ENCODE measurements at places on chromosomes 6 and 20.

DNA sequence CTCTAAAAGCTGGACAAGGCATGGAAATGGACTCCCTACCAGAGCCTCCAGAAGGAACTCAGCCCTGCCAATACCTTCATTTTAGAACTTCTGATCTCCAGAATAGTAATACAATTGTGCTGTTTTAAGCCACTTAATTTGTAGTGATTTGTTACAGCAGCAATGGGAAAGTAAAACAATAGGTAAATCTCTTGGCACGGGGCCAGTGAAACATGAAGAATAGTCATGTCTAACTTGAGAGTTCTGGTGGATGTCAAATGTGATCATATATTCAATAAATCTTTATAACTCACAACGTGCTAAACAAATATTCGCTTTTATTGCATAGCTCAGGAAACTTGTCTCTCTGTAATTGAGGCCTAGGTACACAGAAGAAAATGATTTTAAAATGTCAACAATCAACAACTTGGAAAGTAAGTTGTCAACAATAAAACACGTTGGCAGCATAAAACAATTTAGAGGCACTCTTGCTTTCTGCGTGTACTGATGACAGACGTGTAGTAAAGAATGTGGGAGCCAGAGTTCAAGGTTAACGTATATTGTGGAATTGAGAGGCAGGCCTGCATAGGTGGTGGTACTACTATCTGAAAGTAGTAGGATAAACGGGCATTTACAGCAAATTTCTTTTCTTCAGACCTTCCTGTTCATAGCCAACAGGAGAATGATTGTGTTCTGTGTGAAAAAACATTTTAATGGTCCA, 140.5 kb upstream of the OPRM1 start:
- DNase-seq = no peak

DNA sequence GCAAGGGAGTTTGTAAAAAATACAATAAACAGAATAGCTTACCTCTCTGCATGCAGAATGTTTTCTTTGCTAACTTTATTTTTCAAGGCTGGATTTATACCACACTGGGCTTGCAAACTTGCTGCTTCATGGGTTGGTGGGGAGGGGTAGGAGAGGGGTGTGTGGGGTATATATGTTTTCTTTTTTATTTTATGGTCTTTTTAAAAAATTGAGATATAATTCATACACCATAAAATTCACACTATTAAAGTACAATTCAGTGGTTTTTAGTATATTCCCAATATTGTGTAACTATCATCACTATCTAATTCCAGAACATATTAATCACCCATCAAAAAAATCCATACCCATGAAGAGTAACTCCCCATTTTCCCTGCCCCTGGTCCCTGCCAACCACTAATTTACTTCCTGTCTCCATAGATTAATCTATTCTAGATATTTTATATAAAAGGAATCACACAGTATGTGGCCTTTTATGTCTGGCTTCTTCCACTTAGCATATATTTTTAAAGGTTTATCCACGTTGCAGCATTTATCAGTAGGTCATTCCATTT, 14.3 kb upstream of the TRPC4AP start:
- DNase-seq = no peak

DNA sequence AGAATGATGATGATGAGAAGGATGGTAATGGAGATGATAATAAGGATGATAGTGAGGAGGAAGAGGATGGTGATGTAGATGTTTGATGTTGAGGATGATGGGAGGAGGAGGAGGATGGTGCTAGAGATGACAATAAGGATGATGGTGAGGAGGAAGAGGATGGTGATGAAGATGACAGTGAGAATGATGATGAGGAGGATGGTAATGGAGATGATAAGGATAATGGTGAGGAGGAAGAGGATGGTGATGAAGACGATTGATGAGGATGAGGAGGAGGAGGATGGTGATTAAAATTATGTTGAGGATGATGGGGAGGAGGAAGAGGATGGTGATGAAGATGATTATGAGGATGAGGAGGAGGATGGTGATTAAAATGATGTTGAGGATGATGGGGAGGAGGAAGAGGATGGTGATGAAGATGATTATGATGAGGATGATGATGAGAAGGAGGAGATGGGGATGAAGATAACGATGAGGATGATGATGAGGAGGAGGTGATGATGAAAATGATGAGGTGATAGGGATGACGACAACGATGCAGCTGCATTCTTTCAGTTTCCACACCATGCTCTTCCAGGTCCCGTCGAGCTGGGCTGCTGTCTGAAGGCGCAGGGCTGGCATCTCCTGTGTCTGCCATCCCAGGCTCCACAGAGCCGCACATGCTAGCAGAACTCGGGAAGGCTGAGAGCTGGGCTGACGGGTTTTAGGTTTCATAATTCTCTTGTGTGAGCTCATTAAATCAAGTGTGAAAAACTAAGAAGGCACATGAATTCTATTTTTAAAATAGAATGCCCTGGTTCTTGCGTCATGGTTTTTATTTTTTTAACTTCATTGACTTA, 274.9 kb downstream of the SMOC2 start:
- no peak for DNase-seq

- no peak for DNase-seq
Observed at GRCh38 chr6:105209950-105210706, 30.3 kb upstream of the POPDC3 start.

GRCh38 chr6:106617302-106617701, 12.0 kb downstream of the RTN4IP1 start:
- DNase-seq = no peak

DNA sequence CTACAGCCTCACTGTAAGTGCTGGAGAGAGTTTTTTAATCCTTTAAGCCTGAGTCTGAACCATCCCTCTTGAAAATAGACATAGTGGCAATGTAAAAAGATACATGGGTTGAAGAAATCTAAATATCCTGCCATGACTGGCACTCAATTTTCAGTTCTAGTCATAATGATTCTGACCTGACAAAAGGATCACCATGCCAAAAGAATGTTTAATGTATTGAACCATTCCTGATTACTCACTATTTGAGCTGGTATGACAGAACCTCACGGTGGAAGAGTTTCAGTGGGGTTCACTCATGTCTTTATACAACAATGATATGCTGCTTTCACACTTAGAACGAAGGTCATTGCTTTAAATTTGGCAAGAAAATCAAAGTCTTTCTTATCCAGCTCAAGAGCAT, 93.4 kb downstream of the HIVEP2 start:
- no peak for DNase-seq

GRCh38 chr6:114428341-114428740, 85.5 kb upstream of the HS3ST5 start:
- DNase-seq = no peak

DNA sequence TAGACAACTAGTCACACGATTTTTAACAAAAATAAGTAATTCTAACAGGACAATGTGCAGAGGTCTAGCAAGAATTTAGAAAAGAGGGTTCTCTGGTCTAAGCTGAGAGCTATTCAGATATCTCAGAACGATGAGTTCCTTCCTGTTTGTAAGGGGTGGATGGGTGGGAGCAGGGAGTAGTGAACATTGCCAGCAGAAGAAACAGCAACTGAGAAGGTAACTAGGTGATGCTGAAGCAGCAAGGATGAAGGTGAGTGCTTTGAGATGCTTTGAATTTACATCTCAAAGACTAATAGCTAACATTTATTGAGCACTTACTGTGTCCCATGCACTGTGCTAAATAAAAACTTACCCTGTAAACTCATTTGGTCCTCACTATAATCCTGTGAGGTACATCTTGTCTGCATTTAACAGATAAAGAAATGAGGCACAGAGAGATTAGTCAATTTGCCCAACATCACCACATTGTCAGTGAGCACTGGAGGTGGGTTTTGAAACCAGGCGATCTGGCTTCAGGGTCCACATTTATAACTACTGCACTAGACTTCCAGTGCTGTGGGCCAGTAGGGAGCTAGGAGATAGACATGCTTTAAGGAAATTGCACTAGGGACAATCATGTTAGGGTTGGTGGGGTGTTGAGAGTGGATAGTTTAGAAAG, 15.7 kb downstream of the BRD2 start:
- DNase-seq = no peak

Data from stimulated activated CD4-positive, alpha-beta T cell treated with anti-CD3 and anti-CD28 coated beads, TNF-alpha, amount 100 ng/mL, for 24 hours (primary cell).